Stimulated activated CD4-positive, alpha-beta T cell treated with anti-CD3 and anti-CD28 coated beads, TNF-alpha, amount 100 ng/mL, for 24 hours (primary cell): ENCODE measurements at places on chromosomes 12 and 14.

- no peak for DNase-seq
These were observed 21.0 kb upstream of the MAGOHB start for GRCh38 chr12:10634427-10634826.

- DNase-seq, result no peak
These were observed 19.3 kb downstream of the CHD8 start for GRCh38 chr14:21436567-21437062.

GRCh38 chr12:132075026-132075713 lies 68.9 kb downstream of the DDX51 start:
- no peak for DNase-seq

DNA sequence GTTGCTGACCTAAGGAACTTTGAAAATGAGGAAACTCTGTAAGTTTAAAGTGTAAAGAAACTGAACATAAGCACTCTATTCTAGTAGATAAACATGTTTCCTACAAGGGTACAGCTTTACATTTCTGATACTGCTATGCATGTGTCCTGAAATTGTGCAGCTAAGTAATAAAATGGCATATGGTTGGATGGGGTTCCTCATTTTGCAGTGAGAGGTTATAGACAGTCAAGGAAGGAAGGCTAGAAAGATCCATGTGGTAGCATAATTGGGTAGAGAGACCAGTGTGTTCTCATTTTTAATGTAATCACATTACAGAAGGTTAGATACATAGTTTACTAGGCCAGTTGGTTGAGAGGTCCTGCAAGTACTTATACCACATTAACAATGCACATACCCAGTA lies 477.0 kb downstream of the TMEM121 start:
- DNase-seq, result no peak

DNA sequence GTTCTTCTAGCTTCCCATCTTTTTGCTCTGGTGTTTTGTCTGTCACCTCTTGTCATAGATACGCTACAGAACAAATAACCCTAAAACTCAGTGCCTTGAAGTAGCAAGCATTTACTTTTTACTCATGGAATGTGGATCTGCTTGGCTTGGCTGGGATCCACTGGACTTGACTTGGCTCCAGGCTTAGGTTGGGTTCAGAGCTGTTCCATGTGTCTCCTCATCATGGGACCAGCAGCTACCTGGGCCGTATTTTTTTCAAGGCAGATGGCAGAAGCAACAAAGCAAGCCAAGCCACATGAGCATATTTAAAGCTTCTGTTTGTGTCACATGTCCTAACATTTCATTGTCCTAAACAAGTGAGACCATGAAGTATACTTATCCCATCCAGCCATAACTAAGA lies 48.7 kb upstream of the ATF1 start:
- DNase-seq, result no peak

DNA sequence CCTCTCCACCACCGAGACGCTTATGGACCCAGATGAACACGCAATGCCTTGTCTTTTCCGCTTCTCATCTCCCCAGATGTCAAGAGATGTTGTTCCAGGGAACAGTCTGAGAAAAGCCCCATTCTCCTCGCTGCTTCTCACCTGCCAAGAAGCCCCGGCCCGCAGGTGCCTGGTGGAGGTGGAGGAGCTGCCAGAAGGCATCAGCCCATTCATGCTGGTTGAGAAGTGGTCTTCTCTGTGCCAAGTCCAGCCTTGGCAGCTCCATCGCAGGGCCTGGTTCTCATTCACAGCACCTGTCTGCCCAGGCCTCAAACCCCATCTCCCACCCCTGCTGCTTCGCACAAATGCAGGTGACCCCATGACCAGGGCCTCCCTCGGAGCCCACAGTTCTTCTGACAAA lies 42.3 kb upstream of the TMEM263 start:
- no peak for DNase-seq

- no peak for DNase-seq
These were observed 41.8 kb upstream of the AEBP2 start for GRCh38 chr12:19397534-19397933.

GRCh38 chr12:8581098-8581784 lies 31.4 kb downstream of the AICDA start:
- DNase-seq, result no peak

DNA sequence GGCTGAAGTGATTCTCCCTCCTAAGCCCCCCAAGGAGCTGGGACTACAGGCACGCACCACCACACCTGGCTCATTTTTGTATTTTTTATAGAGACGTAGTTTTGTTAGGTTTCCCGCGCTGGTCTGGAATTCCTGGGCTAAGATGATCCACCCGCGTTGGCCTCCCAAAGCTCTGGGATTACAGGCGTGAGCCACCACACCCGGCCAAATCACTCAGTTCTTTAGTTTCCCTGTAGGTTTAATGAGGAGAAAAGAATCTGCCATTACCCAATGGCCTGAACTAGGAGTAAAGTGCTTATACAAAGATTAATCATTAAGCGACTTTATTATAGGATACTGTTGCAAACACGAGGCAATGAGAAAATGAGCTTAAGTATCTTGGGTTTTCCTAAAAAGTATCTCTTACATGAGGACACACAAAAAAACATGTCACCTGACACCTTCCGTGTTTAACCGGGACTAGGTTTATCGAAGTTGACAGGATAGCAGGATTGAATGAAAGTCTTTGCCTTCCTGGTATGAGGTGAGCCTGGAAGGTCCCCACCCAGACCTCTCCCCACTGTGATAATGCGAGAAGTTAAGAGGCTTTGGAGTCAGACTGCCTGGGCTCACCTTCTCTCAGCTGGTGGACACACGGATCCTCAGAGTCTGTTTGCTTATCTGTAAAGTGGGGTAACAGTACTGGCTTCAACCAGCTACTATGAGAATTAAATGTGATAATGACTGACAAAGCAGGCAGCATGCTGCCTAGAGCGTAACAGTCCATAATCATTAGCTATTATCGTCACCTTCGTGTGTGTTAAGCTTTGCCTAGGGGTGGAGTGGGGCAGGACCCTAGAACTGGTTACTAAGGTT lies 133.5 kb upstream of the KRAS start:
- no peak for DNase-seq

GRCh38 chr12:121455766-121456420 lies 56.0 kb downstream of the RNF34 start:
- no peak for DNase-seq

DNA sequence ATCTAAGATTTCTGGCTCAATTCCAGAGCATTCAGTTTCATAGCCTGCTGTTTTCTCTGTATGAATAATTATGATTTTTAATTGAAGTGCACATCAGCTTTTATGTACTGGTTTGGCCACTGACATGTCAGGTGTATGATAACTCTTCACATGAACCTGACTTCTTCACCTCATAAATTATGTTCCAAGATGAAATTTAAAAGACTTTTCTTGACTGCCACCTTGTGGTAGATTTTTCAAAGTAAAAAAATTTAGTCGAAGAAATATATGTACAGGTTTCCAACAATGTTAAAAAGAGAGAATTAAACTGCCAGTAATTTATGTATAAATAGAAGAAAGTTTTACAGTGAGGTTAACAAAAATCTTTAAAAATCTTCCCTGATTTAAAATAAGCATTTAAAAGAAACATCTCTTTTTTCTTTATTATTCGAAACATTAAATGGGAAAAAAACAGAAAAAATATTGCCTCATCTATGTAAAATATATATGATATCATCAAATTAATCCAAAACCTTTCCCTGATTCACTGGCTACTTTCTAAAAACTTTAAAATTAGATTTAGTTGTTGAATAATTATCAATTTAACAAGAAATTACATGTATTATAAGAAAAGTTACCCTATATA lies 124.9 kb upstream of the ATXN7L3B start:
- no peak for DNase-seq

- DNase-seq, result no peak
These were observed 41.1 kb downstream of the TMEM63C start for GRCh38 chr14:77222546-77223225.

GRCh38 chr12:114392909-114393308 lies 13.0 kb downstream of the TBX5 start:
- DNase-seq, result no peak

DNA sequence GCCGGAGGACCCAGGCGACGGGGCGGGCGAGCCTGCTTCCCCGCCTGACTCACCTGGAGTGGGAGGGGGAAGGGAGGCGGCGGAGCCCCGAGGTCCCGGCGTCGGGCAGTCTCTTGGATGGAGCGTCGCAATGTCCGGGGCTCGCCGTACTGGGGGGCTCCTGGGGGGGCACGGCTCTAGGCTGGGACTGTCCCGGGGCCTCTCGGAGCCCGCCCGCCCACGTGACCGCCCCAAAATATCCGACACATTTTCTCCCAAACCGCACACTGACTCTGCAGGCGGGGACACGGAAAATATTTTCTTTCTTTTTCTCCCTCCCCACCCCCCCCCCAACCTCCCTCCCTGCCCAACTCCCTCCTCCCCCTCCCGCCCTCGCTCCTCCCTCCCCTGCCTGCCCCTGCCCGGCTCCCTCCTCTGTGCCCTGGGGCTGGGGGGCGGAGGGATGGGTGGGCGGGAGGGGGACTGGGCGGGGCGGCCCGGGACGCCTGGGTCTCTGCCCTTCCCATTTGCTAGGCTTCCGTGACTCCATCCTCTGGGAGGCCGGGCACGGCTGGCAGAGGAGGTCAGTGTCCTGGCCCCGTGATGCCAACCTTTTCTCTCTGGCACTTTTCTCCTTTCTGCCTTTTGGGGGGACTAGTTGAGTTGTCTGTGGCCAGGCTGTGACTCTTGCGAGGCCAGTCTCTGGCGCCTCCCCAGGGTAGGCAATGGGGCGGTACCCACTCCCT lies at the start of gene RARG:
TSS of gene RARG (minus strand) at position 289 of the 725 bp plus-strand sequence. CDS start 4,664 bp downstream, outside the sequence.
- DNase-seq, result no peak

- no peak for DNase-seq
These were observed 2.7 kb downstream of the PPP4R4 start for GRCh38 chr14:94176808-94177207.

- DNase-seq, result no peak
These were observed 96.2 kb upstream of the TMPO start for GRCh38 chr12:98419081-98419794.

- peak; percentile 15 for DNase-seq
These were observed at the start of gene ADSS1 for GRCh38 chr14:104723651-104724406. Gene ADSS1 (plus strand): TSS chr14:104724229. CDS start chr14:104724271, 42 bp downstream.

GRCh38 chr14:99684410-99684934 lies 374 bp downstream of the CYP46A1 start:
- no peak for DNase-seq

DNA sequence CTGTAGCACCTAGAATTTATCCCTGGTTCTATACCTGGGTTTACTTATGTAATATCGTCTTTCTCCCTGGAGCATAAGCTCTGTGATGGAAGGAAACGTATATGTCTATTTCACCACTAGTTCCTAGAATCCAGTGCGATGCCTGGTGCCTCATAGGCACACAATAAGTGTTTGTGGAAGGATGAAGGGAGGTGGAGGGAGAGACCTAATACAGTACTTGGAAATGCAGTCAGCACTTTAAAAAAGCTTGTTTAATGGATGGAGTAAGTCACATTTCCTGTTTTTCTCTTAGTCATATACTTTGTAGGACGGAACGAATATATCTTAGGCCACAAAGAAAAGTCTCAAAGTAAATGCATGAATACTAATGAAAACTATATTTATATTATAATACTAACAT lies 186.5 kb upstream of the HMGA2 start:
- DNase-seq, result no peak
